Breast epithelium (tissue), 4 donors: ENCODE measurements at places on chromosomes 2 and 18. TPM values are rescaled to one million over a fixed set of nuclear protein-coding genes. Genes with fewer than 3 reads are reported as not detected.

GRCh38 chr18:36602620-36603019, 226.2 kb downstream of the TPGS2 start:
- no peak for DNase-seq
- no peaks in the 10 kb centered on the region for H3K27me3 ChIP-seq
- no peak overlapping the region for H3K4me3 ChIP-seq

GRCh38 chr18:22951823-22952222, 18.7 kb downstream of the RBBP8 start:
- H3K27me3 ChIP-seq, result no peaks in the 10 kb centered on the region
- no peak overlapping the region for H3K27ac ChIP-seq
- no peak overlapping the region for H3K4me3 ChIP-seq
- H3K36me3 ChIP-seq, result no peaks in the 10 kb centered on the region

DNA sequence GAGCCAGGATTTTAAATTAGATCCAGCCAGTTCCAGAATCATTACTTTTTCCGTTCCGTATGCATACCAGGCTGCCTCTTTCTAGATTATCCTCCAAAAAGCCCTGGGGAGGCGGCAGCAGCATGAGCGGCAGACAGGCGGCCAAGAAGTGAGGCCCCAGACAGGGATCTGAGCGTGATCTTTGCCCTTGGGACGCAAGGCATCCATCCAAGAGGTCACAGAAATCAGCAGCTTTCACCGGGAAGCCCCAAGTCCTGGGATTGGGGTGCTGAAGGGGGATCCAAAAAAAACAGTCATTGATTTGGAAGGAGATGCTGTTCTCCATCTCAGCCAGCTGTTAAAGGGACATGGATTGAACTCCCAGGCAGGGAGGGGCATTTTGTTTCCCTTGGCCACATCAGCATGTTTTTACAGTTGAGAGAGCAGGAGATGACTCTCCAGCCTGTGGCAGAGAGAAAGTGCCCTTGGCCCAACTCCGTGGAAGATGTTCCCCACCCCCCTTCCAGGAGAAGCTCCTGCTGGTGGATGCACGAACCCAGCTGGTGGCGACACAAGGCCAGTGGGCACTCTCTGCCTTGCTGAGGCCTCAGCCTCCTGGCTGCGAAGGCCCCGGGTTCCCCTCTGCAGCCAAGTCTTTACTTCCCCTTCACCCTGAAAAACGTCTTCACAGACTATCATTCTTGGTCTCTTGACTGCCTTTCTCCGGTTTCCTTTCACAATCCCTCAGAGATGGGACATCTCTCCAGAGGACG, 265.6 kb downstream of the ANAPC1 start:
- H3K36me3 ChIP-seq, result no peaks in the 10 kb centered on the region
- H3K4me1 ChIP-seq, result peaks cover 6% of the 10 kb centered on the region
- H3K27me3 ChIP-seq, result no peaks in the 10 kb centered on the region

DNA sequence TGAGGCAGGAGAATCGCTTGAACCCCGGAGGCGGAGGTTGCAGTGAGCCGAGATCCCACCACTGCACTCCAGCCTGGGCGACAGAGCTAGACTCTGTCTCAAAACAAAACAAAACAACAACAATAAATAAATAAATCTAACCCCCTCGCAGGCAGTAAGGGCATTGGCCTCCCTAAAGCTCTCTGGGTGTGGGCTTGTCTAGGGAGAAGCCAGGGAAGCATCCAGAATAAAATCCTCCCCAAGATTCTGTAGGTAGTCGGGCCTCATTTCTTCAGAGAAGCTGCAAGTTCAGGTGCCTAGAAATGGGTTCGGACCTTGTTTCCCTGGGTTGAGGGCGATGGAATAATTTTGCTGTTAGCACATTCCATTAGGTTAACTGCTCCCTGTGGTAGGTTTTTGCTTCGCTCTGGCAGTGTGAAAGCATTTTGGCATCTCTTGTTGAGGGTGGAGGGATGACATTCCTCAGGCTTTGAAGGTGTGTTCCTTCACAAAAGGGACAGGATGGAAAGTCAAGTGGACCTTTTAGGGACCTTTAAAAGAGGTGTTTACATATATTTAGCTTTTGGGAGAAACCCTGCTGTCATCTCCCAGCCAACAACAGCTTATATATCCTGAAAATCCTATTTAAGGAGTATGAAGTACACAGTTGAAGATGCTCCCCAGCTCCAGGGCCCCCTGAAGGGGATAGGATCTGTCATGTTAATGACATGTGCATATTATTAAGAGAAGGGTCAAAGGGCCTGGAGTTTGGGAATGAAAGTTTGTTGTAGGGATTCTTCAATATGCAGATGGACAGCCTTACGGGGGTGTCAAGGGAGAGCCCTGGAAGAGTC, 17.7 kb downstream of the MYCN start:
- no peak overlapping the region for H3K27ac ChIP-seq
- H3K27me3 ChIP-seq, result no peaks in the 10 kb centered on the region
- no peaks in the 10 kb centered on the region for H3K36me3 ChIP-seq

The SCN7A gene
- total RNA-seq, result 12.1 TPM

The RAB6C gene
- total RNA-seq, result 0.16 TPM

The PHLPP1 gene
- total RNA-seq, result 15.4 TPM
